Activated naive CD8-positive, alpha-beta T cell treated with anti-CD3 and anti-CD28 coated beads for 36 hours (primary cell): ENCODE measurements at places on chromosomes 3 and 15.
A peak's percentile ranks its signal among the peaks of the same experiment; 100 is the strongest.

GRCh38 chr3:188573291-188573940 is 419.5 kb downstream of the LPP start:
- DNase-seq = no peak

DNA sequence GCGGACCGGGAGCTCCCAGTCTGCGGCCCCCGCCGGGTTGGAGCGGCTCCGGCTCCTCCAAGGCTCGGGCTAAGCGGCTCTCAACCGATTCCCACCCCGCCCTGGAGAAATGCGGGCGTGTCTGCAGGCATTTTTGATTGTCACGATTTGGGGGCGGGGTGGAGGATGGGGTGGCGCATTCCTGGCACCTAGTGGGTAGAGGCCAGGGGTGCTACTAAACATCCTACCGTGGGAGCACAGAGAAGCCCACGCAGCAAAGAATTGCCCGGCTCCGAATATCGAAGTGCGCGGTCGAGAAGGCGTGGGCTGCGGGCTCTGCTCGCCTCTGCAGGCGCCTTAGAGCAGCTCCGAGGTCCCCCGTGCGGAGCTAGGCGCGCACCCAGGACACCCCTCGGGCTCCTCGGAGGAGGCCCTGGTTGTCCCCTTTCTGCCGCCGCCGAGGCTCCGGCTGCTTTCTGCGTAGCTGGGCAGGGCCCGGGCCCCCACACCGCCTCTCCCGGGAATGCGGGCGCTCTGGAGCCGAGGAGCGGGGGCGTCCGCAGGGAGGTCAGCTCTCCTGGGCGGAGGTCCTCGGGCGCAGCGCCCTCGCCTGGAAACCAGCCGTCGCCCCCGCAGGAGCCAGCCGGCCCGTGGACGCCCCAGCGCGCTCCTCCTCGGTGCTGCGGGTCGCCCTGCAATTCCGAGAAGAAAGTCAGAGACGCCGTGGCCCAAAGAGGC is 16.5 kb upstream of the LAMP3 start:
- DNase-seq = peak; percentile 58

- no peak for DNase-seq
These were observed 210.2 kb downstream of the NR1D2 start for GRCh38 chr3:24155276-24155675.

DNA sequence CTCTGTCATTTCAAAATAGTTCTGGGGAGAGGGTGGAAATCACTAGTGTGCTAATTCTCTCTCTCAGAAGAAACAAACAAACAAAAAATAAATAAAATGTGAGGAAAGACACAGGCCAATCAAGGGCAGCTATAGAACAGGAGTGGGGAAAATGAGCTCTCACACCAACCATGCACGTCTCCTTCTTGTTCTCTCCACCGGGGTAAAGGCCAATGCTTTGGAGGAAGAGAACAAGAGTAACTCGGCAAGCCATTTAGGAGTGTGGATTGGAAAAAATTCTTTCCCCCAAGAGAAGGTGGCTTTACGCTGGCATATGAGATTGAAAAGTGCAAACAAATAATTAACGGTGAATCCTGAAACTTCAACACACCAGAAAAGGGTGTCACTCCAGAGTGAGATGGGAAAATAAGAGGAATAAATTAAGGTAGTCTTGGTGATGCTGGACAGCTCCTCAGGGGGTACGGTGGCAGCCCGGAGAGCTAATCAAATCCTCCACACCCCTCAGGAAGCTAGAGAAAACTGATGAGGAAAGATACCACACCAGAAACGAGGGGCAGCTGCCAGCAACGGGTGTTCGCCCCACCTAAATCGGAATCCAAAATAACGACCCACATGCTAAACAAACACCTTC is 88.0 kb downstream of the RFTN1 start:
- DNase-seq = no peak

DNA sequence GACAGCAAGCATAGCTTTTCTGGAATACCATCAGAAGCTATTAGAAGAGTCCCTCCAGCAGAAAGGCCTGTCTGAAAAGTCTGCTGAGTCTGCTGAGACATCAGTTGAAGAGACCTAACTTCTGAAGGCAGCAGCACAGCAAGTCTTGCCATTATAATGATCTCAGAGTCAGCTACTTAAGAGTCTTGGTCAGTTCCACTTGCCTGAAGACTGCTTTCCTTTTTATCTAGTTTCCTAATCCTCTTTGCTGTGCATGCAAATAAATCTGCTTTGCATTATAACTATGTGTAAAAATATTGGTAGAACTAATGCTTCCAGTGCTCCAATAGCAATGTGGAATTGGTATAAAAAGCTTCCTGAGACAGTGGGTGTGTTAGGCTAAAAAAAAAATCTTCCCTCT is 34.9 kb upstream of the CPOX start:
- no peak for DNase-seq

DNA sequence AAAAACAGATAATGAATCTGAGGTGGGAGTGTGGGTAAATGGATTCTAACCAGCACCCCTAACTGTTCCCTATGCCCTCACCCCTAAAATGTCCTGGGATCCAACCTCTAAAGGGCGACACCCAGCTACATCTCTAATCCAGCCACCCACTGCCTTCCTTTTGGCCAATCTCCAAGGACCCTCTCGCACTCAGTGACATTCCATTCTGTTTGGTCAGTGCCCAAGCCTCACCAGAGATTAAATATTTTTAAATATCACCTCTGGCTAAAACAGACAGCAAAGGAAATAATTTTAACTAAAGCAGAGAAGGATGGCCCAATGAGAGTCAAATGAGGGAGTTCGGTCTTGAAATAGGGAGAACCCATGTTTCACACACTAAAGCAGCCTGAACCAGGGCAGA is 19.9 kb upstream of the SCN10A start:
- no peak for DNase-seq

DNA sequence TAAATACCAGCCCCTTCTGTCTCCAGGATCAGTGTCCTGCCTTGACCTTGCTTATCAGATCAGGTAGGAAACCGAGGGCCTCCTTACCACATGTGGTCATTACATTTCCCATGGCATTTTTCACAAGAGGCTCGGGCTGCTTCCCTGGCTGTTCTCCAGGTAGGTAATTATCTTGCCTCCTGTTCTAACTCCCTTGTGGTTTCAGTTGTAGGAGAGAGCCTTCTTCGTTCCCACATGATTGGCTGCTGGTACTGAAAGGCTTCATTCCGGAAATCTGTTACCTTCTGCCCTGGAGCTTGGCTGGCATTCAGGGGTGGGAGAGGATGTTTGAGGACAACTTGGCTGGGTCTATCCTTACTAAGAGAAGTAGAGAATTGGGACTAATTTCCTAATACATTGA is 46.8 kb upstream of the RORA start:
- no peak for DNase-seq

DNA sequence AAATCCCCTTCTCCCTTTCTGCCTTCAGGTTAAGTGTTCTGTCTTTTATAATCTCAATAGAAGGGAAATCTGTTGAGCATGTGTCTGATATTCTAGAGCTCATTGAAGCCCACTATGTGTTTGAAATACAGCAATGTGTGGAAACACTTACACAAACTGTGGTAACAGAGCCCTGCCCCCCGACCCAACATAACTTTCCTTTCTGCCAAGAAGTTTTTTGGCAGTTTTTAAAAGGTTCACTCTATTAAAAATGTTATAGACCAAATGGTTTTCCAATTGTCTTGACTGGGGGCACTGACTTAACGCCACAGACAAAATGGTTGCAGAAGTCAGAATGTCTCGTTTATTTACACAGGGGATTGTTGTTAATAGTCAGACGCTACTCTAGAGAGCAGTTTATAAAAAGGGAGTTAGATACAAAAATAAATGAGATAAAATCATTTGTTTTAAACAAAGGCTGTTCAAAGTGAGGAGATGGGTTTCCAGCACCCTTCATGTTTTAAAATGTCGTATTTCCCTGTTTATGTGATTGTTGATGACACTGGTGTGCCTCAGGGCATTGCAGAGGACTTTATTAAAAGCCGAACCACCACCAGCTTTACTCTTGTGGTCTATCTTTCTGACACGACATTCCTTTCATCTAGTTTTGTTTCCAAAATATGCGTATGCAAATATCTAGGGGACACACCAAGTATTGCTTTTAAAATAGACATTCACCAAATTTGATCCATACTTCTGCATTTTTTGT is 26.7 kb upstream of the GREM1 start:
- no peak for DNase-seq

- no peak for DNase-seq
These were observed 87.6 kb upstream of the MYZAP start for GRCh38 chr15:57503911-57504598.

DNA sequence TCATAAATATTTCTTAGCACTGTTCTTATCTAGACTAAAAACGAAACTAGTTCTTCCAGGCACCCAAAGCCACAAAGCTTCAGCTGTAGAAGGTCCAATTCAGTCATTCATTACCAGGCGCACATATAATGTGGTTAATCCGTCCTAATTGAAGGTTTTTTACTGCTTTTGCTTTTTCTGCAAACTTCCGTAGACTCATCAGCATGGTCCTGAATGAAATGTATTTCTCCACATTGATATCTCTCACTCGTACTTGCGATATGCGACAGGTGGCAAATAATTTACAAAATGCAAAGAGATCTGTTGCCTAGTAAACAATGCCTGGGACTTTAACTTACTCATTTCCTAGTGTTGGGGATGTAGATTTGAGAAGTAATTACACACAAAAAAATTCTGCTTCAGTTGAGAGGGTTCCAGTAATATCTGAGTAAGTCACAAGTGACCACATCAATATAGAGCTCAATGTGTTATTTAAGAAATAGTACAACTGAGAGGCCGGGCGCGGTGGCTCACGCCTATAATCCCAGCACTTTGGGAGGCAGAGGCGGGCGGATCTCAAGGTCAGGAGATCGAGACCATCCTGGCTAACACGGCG is 75.0 kb upstream of the MBNL1 start:
- no peak for DNase-seq

GRCh38 chr3:95311272-95311671 is 1248.4 kb downstream of the NSUN3 start:
- DNase-seq = no peak

GRCh38 chr3:105580296-105580965 is 213.7 kb downstream of the ALCAM start:
- no peak for DNase-seq

DNA sequence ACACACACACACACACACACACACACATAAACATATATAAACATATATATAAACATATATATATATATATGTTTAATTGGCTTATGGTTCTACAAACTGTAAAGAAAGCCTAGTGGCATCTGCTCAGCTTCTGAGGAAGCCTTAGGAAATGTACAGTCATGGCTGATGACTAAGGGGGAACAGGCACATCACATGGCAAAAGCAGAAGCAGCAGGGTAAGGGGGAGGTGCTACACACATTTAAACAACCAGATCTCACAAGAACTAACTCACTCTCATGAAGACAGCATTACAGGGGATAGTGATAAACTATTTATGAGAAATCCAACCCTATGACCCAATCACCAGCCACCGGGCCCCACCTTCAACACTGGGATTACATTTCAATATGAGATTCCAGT is 922.9 kb downstream of the SI start:
- DNase-seq = no peak

GRCh38 chr15:32908872-32909271 is 191.1 kb downstream of the GREM1 start:
- no peak for DNase-seq

- no peak for DNase-seq
These were observed 26.8 kb upstream of the INSYN1 start for GRCh38 chr15:73779974-73780373.

GRCh38 chr15:40029979-40030893 is 8.7 kb downstream of the SRP14 start:
- no peak for DNase-seq

GRCh38 chr15:50257924-50258323 is 7.6 kb downstream of the HDC start:
- DNase-seq = no peak

DNA sequence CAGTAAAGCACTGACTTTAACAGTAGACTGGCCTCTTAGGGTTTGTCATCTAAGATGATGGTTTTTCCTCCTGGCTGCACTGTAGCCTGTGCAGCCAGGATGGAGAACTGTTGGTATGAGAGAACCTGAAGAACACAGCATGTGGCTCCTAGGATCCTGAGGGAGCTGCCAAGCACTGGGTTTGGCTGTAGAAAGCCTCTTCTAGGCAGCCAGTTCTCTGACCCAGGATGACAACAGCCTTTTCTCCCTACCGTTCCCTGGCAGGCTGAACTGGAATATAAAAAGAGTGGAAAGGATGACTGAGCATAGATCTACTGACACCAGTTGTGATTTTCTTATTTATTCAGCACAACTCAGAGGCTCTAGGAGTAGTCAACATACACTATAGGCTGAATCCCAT is 34.3 kb upstream of the MANF start:
- DNase-seq = no peak

DNA sequence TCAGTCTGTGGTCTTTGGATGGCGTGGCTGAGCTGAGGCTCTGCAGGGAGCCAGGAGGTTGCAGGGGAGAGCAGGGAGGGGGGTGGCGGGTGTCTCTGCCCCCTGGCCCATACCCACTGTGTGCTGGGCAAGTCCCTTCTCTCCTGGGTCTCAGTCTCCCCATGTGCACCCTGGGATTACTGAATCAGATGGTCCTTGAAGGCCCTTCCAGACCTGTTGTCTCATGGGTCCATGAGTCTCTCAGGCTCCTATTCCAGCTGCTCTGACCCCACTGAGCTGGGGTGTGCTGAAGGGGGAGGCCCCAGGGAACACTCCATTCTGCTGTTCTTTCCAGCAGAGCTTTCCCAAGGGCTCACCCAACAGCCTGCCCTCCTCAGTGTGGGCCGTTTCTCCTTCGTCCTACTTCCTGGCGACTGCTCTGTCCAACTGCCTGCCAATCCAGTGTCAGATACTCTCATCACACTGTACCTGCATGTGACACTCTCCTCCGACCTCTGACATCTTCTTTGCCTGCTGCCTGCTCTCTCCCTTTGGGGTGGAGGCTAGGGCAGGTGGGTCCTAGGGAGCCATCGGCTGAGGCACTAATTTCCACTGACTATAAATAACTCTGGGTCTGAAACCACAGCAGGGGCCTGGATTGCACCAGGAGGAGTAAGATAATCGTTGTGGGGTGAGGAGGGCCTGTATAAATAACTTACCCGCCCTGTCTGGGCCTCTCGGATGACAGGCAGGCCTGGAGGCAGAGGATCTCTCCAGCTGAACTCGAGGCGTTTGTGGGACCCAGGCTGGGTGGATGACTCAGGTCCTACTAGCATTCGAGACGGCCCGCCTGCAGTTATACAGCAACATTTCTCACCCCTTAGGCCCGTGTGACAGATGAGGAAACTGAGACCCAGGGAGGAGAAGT is 67.1 kb downstream of the ATP2B2 start:
- no peak for DNase-seq

DNA sequence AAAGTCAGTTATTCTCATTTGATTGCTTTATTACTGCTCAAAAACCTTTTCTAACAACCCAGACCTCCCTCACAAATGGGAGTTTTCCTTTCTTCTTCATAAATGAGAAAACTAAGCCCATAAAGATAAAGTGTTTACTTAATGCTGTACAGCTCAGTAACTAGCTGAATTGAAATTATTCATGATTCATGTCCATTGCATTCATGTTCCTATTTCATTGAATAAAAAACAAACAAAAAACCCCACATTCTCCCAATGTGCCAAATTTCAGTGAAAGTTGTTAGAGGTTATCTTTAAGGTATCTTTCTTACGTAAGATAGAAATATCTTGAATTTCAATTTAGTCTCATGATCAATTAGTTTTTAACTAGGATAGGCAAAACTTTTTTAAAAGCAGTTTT is 2.8 kb downstream of the PLSCR2 start:
- DNase-seq = no peak

- no peak for DNase-seq
These were observed 72.9 kb downstream of the BLM start for GRCh38 chr15:90790057-90790456.

- DNase-seq = no peak
These were observed 18.9 kb upstream of the GOLGB1 start for GRCh38 chr3:121768452-121768851.
